ENCODE measurements at places on chromosomes 7 and 10. TPM values are rescaled to one million over a fixed set of nuclear protein-coding genes. Genes with fewer than 3 reads are reported as not detected.

Gene PHYHIPL
- total RNA-seq, result not detected

Gene GIMAP7
- total RNA-seq, result not detected

Gene C7orf57
- not detected for total RNA-seq

Gene TLL2
- total RNA-seq, result 0.26 TPM

Gene AMZ1
- under 0.01 TPM for total RNA-seq

All from epithelial cell of alveolus of lung (primary cell).